ENCODE measurements at places on chromosomes 7 and 10. TPM values are rescaled to one million over a fixed set of nuclear protein-coding genes. Genes with fewer than 3 reads are reported as not detected.

GRCh38 chr10:92916433-92916832, 68.1 kb downstream of the EXOC6 start:
- H3K27me3 ChIP-seq = no peaks in the 10 kb centered on the region
- DNase-seq = no peak
- no peaks in the 10 kb centered on the region for H3K36me3 ChIP-seq

OR2A1 gene
- total RNA-seq = under 0.01 TPM

DOCK4 gene
- total RNA-seq = 30.3 TPM

DNA sequence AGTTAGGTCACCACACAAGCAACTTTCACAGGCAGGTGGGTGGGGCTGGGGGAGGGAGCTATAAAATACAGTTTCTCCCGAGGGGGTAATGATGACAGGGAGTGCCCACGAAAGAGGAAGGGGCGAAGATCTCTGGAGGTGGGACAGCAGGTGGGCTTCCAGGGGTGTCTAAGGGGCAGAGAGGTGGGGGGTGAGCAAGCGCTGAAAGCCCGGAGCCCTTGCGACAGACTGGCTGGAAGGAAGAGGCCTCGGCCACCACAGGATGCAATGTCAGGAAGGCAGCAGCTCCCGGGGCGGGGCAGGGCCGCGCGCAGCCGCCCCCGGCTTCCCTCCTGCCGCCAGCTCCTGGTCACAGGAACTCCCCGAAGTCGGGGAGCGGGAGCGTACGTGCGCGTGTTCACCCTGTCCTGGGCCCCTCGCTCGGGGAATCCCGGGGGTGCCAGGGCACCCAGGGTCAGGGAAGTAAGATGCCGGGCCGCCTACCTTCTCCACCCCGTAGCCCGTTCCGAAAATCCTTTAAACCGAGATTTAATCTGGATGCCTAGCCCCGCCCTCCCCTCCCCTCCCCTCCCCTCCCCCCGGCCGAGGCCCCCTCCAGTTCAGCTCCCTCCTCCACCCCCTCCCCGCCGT, 105.2 kb upstream of the PPIF start:
- peaks cover 45% of the 10 kb centered on the region for H3K4me1 ChIP-seq
- no peaks in the 10 kb centered on the region for H3K27me3 ChIP-seq
- DNase-seq = peak; percentile 33
- H3K27ac ChIP-seq = peak overlapping the region; percentile 50
- H3K4me3 ChIP-seq = peak overlapping the region; percentile 34

GRCh38 chr10:116845823-116846222, 3.5 kb upstream of the ENO4 start:
- H3K27me3 ChIP-seq = peaks cover 10% of the 10 kb centered on the region

- no peaks in the 10 kb centered on the region for H3K36me3 ChIP-seq
- H3K4me3 ChIP-seq = no peak overlapping the region
- H3K27ac ChIP-seq = peak overlapping the region; percentile 91
- peaks cover 27% of the 10 kb centered on the region for H3K4me1 ChIP-seq
Observed at GRCh38 chr10:110352930-110353243, 48.2 kb upstream of the SMNDC1 start.

PILRA gene
- total RNA-seq = 0.33 TPM

DNA sequence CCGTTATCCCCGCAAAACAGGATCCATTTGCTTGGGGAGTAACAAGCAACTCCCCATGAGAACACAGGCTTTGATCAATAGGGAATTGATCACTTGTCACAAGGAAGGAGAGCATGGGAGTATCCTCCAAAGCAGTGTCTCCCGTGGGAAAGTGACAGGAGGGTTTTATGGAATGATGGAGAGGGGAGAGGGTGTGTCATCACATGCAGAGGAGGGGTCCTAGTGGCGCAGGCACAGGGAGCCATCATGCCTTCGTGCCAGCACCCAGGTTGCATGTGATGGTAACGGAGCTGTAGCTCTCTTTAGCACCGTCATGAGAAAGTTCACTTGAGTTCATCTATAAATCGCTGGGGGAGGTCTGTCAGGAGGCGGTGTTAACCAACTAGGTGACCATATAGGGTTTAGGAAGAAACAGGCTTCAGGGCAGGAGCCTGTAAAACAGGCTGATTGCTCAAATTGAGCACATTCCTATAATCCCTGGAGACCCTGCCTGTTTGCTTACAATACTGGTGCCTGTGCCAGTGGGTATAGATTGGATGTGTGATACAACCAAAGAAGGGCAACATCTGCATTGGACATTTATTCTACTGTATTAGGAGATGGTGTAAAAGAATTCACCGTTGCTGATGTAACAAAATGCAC, 428.5 kb downstream of the GALNT17 start:
- H3K27ac ChIP-seq = no peak overlapping the region
- DNase-seq = no peak
- no peak overlapping the region for H3K4me3 ChIP-seq
- H3K36me3 ChIP-seq = no peaks in the 10 kb centered on the region

GRCh38 chr10:15719899-15720634, at the start of gene ITGA8:
ITGA8 (minus strand) TSS chr10:15719922; CDS start chr10:15719771, 151 bp downstream.
- H3K27ac ChIP-seq = no peak within 1 kb of the TSS
- peak within 1 kb of the TSS; percentile 48 for H3K4me3 ChIP-seq
- no peaks in the 10 kb centered on the region for H3K36me3 ChIP-seq
- DNase-seq = peak; percentile 51
- H3K27me3 ChIP-seq = peaks cover 8% of the 10 kb centered on the region

GRCh38 chr7:35316549-35316948, 62.6 kb upstream of the TBX20 start:
- no peaks in the 10 kb centered on the region for H3K36me3 ChIP-seq
- no peak overlapping the region for H3K4me3 ChIP-seq
- no peaks in the 10 kb centered on the region for H3K4me1 ChIP-seq
- DNase-seq = no peak
- H3K27me3 ChIP-seq = no peaks in the 10 kb centered on the region

DNA sequence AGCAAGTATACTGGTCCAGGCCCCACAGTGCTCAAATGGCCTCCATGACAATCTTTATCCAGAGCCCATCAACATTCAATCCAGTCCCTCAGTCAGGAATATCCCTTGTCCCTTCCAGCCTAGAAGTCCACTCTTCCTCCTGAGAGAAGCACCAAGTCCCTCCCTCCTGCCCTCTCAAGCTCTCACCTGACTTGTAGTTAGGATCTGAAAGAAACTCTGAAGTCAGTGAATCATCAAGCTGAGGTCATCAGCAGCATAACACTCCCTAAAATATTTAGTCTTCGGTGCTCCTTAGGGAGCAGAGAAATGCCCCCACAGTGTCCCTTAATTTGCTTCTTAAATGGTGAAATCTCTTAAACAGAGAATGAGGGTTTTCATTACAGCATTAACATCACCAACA, 31.0 kb downstream of the GRM8 start:
- no peak overlapping the region for H3K4me3 ChIP-seq
- no peak overlapping the region for H3K27ac ChIP-seq
- H3K36me3 ChIP-seq = no peaks in the 10 kb centered on the region
- no peaks in the 10 kb centered on the region for H3K27me3 ChIP-seq
- H3K4me1 ChIP-seq = no peaks in the 10 kb centered on the region

DNA sequence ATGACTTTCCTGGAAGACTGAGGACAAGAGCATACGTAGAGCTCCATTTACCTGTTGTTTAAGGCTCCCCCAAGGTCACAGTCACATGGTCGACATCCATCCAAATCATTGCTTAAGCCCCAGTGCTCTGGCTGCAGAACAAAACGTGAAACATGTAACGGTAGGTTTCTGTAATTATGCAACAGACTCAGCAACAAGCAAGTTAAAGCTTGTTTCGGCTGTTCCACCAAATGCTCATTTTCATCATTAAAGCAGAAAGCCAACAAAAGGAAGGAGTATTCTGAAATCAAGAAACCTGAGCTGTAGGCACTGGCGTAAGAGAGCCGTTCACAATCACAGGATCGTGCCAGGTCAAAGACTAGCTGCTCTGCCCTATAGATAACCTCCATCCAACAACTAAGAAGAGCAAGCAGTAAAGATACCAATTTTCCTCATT, 30.0 kb downstream of the LAMB1 start:
- no peak overlapping the region for H3K4me3 ChIP-seq
- H3K36me3 ChIP-seq = peaks cover 35% of the 10 kb centered on the region

GRCh38 chr7:118938845-118939244, 714.3 kb downstream of the ANKRD7 start:
- H3K27me3 ChIP-seq = no peaks in the 10 kb centered on the region
- H3K27ac ChIP-seq = no peak overlapping the region
- H3K4me1 ChIP-seq = no peaks in the 10 kb centered on the region
- no peaks in the 10 kb centered on the region for H3K36me3 ChIP-seq
- no peak overlapping the region for H3K4me3 ChIP-seq
- no peak for DNase-seq
